ENCODE measurements at places on chromosomes 2 and 18.

DNA sequence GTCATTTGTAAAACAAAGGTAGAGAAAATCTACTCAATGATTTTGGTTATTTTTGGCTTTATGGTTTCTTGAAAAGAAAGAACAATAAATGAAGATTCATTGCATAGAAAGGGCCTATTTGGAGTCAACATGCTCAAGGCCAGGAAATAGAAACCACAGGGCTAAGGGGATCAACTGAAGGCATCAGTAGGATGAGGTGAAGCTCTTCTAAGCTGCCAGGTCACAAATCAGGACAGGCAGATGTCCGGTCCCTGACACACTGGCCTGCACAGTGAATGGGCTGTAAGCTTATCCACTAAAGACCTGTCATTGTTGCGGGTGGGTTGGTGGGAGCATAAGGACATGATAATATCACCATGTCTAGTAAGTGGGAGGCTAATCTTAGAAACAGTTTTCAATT lies 31.6 kb upstream of the RNF138 start:
- DNase-seq: no peak

GRCh38 chr2:27942612-27943547 lies 52.4 kb downstream of the BABAM2 start:
- no peak for DNase-seq

GRCh38 chr2:165582409-165582808 lies 112.9 kb downstream of the CSRNP3 start:
- no peak for DNase-seq

DNA sequence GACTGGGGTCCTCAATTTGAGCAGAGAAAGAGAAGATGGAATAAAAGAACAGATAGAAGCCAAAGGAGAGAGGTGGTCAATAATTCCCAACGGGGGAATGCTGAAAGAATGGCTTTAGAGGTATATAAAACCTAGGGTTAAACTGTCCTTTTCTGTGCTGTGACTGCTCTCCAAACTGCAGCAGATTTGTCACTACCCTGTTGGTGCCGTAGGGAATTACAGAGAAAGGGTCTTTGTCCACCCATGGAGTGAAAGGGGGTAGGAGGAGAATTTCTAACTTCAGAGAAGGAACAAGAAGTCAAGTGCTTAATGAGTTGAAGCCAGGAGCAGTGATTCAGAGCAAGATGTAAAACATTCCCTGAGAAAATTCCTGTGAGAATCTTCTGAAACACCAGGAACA lies 486.5 kb downstream of the NUP35 start:
- DNase-seq: no peak

GRCh38 chr18:43060020-43060419 lies 55.5 kb downstream of the RIT2 start:
- no peak for DNase-seq

DNA sequence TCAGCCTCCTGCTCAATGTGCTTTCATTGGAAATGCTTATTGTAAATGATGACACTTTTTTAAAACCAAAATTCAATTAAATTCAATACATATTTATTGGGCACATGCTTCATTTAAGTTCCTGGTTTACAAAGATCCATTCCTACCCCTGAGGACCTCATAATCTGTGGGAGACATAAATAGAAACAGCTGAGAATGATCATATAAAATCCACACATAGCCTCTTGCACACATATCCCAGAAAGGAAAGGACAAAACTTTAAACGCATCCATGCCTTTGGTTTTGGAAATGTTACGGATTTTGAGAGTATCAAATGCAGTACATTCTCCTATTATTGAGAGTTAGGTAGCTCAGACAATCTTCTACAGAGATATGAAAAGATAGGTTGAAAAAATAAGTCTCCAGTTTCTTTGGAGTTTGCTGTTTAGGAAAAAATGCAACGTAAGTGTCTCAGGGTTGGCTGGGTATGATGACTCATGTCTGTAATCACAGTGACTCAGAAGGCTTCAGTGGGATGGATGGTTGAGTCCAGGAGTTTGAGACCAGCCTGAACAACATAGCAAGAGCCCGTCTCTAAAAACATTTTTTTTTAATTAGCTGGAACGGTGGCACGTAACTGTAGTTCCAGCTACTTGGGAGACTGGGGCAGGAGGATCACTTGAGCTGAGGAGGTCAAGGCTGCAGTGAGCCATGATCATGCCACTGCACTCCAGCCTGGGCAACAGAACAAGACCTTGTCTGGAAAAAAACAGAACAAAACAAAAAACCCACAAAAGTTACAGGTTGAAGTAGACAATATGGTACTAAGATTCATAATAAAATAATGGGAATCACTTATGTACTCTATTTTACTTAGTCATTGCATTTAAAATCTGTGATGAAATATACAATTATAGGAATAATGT lies 3.9 kb upstream of the PRELID3A start:
- DNase-seq: no peak

DNA sequence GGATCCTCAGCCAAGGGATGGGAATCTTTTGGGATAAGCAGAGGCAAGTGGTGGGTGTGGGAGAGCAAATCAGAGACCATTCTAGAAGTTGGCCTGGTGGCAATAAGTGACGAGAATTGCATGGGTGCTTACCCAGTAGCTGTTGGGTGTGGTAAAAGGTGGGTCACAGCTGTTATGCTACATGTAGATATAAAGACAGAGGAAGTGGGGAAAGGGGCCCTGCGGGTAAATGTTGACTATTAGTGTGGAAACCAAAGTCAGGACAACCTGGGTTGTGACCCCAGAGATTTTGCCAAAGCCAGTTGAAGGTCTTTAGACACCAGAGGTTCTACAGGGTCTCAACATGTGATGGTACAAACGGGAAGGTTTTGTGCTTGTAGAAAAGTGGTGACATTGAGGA lies 443.6 kb upstream of the HNRNPA3 start:
- no peak for DNase-seq

- no peak for DNase-seq
These were observed 27.1 kb downstream of the CRACDL start for GRCh38 chr2:98908931-98909316.

DNA sequence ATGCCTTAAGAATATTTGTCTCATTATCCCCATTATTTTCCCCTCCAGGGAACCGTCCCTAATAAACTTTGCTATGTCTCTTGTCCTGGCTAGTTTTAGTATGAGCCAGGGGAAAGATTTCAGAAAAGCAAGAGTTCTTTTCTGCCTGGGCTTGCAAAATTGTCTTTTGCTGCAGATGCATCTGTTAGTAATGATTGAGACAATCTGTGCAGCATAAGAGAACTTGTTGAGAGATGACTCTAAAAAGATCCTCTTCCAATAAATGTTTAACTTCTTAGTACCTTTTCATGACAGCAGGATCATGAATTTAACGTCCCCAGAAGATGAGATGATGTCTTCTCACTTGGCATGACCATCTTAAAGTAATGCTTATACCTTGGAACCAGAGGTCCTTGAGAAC lies 172.5 kb upstream of the CREB1 start:
- no peak for DNase-seq

GRCh38 chr2:75456111-75456510 lies 104.6 kb downstream of the EVA1A start:
- DNase-seq: no peak

DNA sequence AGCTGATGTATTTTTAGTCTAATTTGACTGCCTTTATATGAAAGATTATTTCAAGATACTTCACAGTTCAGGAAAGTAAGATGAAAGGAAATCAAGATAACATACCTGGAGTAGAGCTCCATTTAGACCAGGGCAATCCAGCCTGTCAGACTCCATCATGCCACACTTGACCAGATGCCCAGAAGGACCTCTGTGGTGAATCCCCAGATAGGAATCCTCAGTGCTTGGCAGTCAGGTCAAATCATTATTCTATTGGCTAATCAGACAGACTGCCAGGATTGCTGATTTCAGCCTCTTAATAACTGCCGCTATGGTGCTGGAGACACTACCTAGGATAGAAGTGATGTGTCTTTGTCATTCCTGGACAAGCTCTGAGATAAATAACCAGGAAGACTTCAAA lies 404.2 kb downstream of the STK39 start:
- DNase-seq: no peak

DNA sequence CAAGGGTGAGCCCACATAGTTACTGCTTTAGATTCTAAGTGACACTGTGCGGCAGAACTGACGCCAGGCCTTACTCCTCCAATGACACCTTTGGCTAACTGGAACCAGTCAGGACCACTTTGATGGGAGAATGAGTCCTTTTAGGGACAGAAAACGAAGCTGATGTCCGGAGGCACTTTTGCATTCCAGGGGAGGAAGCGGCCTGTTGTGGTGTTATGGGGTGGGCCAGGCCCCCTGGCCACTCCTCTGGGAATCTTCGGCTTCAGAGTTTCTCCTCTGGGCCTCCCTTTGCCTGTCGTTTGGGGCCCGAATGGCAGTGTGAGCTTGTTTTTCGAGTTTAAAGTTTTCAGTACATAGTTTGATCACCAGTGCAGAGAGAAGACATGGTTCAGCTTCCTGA lies 65.9 kb downstream of the MBP start:
- no peak for DNase-seq

DNA sequence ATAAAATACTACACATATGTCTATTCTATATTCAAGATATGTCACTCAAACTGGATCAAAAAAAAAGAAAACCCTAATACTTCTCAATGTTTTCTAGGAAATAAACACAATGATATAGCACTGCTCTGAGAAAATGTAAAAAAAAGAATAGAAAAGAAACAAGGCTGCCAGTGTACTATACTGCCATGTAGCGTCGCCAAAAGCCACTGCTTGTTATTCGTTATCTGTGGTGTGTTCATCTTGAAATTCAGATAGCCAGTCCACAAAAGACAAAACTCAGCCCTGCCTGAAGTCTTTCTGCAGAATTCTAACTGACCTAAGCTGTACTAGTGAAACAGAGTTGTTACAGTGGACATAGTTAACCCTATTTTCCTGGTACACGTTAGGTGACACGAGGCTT lies 12.2 kb upstream of the YPEL5 start:
- no peak for DNase-seq

- DNase-seq: no peak
These were observed 197.8 kb downstream of the PAX3 start for GRCh38 chr2:222100704-222101699.

GRCh38 chr18:2890606-2891005 lies 43.8 kb downstream of the EMILIN2 start:
- DNase-seq: no peak

Measured in renal pelvis (tissue), 12 donors.